ENCODE measurements at places on chromosomes 7 and 10.

DNA sequence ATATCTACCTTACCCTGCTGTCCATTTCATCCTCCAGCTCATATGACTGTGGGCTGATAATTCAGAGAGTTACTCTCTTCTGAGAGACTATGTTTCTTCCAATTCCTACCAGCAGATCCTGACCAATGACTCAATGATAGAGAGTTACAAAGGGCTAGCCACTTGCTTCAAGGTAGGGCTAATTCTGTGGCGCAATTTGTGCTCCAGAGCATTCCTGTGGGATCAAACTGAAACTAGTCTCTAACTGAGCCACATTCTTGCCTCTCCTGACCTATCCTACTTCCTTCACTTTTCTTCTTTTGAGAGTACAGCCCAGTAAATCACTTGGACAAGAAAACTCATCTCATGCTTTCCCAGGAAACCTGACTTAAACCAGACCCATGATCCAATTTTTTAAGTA, 17.9 kb upstream of the ASZ1 start:
- no peak for DNase-seq

DNA sequence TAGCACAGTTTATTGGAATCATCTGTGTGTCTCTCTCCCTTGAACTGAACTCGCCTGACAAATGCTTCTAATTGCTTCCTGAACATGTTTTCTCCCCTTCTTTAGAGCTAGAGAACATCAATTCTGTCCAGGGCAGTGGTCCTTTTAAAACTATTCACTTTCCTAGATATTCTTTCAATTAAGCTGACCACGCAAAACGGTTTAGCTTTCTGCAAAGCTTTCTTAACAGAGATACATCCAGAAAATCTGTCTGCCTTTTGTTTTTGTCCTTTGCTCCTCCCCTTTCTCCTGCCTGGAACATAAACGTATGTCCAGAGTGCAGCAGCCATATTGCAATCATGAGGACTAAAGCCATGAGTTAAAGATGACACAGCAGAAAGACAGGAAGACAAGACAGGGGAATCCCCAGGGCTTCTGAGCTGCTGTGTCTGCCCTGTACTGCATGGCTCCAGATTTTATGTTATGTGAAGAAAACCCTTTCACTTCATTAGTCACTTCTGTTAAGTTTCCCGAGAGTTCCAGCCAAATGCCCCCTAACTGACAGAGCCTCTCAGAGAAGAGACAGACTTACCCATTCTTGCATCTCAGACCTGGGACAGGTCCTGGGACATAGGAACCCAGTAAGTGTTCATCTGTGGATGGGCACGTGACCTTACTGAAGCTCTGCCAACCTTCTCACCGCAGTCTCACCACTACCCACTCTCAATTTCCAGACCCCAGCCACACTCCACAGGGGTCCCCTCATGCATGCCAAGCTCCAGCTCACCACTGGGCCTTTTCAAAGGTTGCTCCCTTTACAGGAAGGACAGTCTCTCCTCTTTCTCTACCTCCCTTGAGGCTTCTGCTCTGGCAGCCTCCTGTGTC, 35.0 kb upstream of the CPXM2 start:
- no peak for DNase-seq

GRCh38 chr10:129520440-129521080, 53.5 kb downstream of the MGMT start:
- DNase-seq, result no peak

- no peak for DNase-seq
Observed at GRCh38 chr10:97131666-97132065, 54.1 kb downstream of the SLIT1 start.

DNA sequence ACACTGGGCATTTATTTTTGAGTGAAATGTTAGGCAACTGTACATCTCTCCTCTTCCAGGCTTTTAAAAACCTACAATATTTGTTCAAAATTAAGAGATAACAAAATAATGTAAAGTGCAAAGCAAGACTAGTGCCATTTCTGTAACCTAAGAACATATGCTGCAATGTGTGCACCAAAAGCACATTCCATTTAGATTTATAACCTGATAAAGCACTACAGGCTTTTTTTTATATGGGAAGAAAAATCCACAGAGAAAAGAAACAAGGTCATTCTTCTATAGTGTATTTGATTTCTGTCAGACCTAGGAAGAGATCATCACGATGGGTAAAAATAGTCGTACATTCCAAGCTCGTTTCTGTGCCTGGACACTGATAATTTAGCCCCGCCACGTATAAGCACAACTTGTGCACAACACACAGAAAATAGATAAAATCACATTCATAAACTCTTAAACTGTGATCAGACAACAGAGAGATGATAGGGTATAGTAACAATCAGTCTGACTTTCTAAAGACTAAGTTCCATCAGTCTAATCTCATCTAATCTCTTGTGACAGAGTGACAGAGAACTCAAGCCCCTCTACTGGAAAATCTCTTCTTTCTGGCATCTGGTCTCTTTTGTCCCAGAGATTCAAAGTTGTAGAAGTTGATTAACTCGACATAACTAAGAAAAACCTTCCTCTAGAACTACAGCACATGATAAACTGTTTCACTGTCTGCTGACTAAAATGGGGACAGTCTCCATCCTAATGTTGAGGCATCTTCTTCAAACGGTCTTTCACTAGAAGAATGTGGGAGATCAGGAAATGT, 6.7 kb downstream of the LAMB1 start:
- no peak for DNase-seq

DNA sequence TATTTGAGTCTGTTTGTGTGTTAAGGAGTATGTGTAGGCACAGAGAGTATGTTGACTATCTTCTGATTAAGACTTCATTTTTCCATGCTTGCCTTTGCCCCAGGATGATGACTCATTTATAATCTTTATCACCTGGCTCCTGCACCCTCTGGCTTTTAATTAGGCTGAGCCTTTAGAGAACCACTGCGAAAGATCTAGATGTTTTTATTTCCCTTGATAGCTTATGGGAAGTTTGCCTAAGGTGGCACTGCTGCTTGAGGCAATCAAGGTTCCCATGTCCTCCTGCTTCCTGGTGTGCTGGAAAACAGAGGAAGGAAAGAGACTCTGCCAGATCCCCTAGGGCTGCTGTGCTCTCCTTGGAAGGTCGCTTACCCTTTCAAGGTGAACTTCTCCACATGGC, 114.6 kb downstream of the ARL4A start:
- no peak for DNase-seq

- DNase-seq, result no peak
Observed at GRCh38 chr10:80261316-80262030, 28.0 kb downstream of the MAT1A start.

DNA sequence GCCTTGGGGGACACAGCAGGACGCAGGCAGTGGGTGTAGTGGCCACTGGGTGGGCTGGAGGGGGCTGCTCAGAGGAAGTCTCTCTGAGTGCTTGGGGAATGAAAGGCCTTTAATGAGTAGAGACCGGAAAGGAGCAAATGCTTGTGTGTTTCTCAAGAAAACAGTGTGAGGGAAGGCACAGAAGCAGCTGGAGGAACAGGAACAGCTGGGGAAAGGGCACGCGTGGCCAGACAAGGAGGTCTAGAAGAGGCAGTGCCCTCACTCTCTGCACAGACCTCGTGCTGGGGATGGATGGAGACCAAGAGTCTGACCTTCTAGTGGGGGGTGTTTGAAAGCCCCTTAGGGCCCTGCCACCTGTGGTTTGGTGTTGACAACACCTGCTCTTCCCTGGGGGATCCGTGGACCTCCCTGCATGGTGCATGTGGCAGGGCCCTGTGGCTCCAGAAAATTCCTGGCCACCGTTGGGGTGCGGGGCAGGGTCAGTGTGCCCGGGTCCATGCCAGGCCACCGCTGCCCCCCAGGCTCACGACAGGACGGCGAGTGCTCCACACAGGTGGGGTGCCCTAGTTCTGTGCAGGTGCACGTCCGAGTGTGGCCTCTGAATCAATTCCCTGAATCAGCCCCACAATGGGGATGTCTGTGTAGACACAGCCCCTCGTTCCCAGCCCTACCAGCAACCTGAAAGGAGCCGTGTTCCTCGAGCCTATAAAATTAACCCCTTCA, 25.9 kb upstream of the FAM20C start:
- DNase-seq, result no peak

- no peak for DNase-seq
Observed at GRCh38 chr7:71384094-71384493, 252.2 kb downstream of the GALNT17 start.

GRCh38 chr7:75960372-75960771, 34.0 kb downstream of the TMEM120A start:
- DNase-seq, result no peak

DNA sequence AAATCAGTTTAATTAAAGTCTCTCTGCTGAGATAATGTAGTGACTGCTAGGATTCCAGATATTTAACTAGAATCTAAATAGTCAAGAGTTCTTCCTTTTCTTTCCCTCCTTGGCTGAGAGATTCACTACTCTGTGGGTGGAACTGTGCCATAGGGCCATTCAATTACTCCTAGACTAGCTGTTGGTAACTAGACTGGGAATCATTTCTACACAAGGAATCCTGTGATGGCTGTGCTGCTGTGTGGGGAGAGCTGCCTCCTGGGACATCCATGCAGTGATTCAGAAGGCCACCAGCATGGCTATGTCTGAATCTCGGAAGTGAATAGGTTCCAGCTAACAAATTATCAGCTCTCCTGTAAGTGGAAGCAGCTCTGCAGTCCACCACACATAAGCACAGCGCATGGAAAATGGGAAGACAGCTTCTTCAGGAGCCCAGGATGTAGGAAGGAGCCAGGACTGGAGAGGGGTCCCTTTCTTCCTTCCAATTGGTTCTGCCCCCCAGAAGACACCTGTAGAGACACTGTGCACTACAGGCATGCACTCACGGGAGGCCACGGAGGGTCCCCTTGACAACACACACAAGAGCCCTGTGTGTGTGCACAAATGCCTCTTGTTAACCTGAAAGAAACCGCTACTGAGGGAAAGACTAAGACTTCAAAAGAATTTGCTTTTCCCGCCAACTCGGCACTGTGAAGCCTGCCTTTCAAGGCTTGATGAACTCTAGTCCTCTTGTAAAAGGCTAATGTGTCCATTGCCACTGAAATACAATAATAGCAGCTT, 66.5 kb downstream of the SCRN1 start:
- no peak for DNase-seq

- DNase-seq, result no peak
Observed at GRCh38 chr10:74156919-74157289, 5.9 kb downstream of the ADK start.

- peak; percentile 82 for DNase-seq
Observed at GRCh38 chr10:114526504-114527238, 122.4 kb upstream of the AFAP1L2 start.

DNA sequence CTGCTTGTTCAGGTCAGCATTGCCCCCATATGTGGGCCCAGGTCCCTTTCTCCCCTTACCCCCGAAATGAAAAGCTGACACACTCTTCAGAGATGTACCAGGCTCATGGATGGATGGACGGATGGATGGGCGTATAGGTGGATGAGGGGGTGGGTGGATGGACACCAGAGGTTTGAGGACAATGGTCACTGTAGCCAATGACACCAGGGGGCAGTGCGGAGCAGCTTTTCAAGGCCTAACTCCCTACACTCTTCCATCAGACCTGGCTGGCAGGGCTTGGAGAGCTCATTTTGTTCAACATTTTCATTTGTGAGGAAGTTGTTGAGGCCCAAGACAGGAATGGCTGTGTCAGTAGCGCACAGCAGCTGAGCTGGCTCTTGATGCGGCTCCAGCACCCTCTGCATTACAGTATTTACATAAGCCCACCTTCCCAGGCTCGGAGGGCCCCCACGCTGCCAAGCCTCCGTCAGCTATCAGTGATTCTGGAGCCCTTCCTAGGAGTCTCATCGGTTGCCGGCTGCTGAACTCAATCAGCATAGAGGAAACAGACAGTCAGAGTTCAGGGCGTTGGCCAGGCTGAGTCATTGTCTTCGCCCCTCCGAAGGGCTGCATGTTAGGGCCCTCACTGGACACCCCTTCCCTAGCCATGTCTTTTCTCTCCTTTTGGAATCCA, 11.6 kb upstream of the FFAR4 start:
- DNase-seq, result peak; percentile 63

DNA sequence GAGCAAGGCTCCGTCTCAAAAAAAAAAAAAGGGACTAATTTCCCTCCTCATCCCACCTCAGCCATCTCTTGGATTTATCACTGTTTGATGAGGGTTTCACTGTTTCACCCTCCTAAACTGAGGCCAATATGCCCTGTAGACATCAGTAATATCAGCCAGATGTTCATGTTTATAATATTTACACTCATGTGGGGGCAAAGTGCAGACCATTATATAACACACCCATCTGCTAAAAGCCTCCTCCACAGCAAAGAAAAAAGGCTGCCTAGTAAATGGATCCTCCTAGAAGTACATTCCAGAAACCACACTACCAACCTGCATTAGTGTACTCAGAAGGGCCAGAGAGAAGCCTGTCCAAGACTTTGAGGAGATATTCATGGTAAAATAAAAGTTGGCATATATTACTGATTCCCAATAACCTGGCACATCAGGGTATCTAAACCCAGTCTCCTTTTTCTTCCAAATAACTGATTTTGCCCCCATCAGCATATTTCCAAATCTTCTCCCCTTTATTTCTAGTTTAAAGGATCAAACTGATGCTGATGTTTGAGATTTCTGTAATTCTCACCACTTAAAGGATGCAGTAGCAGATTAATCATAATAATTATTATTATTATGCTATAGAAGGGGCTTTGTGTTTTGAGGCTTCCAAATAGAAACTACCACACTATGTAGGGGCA, 55.1 kb downstream of the LGI1 start:
- no peak for DNase-seq
